ENCODE measurements at places on chromosomes 5 and 9.

DNA sequence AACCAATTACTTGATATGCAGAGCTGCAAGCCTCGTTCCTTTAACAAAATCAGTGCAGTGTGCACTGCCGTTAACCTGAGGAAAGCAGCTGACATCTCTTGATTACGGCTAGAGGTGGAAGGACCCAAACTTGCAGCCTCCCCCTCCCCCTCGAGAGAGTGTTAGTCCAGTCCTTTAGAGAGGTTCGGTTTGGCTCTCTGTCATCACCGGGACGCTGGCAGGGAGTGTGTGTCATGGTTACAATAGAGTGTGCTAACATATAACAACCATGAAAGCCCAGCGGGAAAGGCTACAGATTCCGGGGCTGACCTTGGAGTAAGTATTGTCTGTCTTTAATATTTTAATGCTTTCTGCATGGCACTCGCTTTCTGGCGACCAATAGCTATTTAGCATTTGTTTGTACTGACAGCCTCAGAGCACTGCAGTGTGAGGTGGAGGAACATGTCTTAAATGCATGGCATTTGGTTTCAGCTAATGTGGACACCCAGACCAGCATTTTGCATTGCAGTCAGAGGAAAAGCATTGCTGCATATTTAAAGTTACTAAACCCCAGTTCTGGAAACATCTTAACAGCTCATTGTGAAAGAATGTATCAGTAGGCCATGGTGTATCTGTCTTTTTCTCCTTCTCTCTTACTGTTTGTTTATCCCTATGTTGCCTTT lies 237.5 kb downstream of the CD180 start:
- DNase-seq = no peak

DNA sequence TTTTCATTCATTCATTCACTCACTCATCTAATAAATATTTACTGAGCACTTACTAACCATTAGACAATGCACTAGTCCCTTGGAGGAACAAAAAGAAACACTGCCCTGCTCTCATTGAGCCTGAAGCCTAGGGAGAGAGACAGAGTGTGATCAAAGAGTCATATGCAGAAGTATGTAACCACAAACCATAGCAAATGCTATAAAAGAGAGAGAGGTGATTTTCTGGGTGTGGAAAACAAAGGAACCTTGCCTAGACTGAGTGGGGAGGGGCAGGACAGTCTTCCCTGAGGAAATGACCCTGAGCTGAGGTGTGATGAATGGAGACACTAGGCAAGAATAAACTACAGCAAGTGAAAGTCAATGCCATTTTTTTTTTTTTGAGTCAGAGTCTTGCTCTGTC lies 10.8 kb upstream of the ADRA1B start:
- DNase-seq = no peak

DNA sequence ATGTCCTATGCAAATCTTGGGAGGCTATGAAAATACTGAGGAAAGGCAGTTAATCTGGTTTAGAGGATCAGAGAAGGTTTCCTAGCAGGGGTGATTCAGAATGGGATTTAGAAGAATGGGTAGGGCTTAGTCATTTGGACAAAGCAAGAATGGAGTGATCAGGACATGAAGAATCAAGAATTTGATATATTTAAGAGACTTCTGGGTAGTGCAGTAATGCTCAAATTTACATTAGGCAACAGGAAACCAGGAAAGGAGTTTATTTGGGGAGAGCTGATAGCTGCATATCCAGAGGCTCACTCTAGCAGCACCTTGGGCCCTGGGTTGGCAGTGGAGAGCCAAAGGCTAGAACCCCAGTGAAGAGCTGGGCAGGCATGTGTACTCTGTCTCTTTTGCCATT lies 78.9 kb upstream of the PAPPA start:
- no peak for DNase-seq

GRCh38 chr9:69130456-69131441 lies 43.3 kb upstream of the TJP2 start:
- DNase-seq = no peak

- DNase-seq = no peak
Measured at GRCh38 chr9:17609312-17610005, 30.6 kb downstream of the SH3GL2 start.

GRCh38 chr5:26563979-26564378 lies 474.4 kb downstream of the CDH9 start:
- DNase-seq = no peak

DNA sequence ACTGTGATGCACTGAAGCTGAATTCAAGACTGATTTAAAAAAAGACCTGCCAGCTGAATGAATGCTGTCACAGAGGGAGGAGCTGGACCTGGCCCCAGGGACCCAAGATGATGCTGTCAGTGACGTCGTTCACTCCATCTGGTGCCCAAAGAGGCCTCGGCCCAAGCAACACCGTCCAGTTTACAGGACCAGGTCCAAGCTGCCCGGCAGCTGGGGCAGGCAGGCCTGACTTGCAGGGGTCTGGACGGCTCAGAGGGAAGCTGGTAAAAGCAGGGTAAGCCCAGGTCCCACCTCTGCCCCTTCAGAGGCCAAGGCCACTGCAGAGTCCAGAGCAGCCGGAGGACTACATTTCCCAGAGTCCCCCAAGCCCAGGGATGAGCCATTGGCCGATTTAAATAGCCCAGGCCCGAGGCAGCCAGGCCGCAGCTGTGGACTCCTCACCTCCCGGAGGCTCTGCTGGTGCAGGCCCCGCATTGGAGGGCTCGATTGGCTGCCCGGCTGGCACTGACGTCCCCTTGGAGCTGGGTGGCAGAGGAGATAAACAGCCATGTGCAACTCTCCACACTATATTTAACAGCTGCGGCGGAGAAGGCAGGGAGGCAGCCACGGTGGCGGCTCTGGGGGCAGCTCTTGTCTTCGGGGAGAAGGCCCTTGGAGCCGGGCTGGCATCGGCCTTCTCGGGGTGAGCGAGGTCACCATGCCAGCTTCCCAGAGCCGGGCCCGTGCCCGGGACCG lies at the start of gene PLPP7:
TSS of gene PLPP7 (plus strand) at position 423 of the 735 bp plus-strand sequence. CDS start at position 698, 275 bp downstream.
- DNase-seq = no peak

GRCh38 chr9:121972501-121972981 lies 120.6 kb downstream of the TTLL11 start:
- no peak for DNase-seq

Data from T-helper 22 cell (primary cell).